ENCODE measurements at places on chromosomes 11 and 22.

DNA sequence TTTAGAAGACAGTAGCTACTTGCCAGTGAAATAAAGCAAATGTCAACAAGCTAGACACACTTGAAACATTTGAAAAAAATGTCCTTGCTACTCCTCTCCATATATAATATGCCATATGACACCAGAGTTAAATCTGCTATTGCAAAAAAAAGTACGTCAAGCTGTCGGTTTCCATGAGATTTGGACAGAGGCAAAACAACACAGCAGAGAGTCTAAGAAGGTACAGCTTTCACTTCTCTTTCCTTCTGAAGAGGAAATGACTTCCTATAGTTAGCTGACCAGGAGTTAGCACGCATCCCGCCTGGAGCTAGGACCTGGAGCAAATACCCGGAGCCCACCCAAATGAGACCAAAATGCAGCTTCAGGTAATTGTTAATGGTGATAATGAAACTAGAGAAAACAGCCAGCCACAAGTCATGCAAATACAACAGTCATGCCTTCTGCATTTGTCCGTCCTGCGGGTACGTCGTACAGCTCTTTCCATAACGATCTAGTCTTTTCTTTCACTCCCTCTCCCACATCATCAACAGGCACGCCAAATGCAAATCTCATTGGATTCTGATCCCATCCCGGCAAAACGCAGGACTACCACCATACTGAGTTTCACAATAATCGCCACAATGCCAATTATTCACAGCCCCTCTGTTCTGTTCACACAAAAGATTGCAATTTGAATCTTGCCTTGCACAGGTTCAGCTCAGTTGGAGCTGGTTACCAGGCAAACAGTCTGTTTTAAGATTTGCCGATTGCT, 395.0 kb upstream of the CCDC90B start:
- DNase-seq = no peak

DNA sequence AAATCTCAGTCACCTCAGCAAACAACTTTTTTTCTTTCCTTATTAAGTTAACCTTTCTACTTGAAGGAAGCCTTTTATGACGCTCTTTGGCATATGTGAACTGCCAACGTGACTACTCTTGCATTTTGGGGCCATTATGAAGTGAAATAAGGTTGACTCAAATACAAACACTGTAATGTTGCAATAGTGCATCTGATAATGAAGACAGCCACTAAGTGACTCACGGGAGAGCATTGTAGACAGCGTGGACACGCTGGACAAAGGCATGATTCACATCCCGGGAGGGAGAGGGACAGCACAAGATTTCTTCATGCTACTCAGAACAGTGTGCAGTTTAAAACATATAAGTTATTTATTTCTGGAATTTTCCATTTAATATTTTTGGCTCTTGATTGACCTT, 560.8 kb downstream of the ETS1 start:
- DNase-seq = no peak

DNA sequence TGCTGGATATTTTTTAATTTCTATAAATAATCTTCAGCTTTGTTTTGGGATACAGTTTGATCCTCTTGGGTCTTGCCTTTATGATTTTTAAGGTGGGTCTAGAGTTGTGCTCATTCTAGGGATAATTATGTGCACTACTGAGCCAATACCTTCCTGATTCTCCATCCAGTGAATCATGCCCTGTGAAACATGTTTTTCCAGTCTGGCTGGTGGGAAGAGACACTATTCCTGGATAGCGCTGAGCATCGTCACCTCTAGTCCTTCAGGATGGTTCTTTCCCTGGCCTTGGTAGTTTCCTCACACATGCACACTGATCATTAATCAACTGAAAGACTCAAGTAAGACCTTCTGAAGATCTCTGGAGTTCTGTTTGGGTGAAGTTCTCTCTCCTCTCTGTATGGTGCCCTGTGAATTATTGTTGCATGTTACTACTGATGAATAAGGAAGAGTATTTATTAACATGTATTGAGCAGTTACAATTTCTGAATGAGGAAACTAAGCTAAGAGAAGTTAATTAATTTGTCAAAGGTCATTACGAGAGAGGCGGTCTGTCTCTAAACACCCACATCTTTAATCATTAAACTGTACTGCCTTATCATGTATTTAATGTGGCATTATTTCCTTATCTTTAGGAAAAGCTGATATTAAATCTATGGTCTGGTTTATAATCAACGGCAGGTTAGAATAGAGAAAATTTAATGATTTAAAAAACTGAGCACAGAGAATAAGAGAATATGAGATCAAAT, 39.1 kb upstream of the LIPT2 start:
- DNase-seq = no peak

DNA sequence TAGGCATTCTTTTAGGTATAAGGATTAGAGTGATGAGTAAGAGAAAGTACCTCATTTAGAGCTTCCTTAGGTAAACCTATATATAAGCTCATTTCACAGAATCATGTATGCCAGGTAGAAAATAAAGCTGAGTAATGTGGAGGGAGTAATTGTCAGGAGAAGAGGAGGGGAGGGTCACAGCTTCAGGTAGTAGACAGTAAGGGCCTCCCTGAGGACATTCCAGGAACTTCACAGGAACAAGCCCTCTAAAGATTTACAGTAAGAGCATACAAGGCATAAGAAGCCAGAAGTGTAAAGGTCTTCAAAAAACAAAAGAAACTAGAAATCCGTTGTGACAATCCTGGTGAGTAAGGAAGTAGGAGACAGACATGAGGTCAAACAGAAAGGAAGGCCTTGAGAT, 57.6 kb downstream of the USP47 start:
- no peak for DNase-seq

GRCh38 chr11:30830681-30831080, 244.5 kb upstream of the MPPED2 start:
- DNase-seq = no peak

- no peak for DNase-seq
Measured at GRCh38 chr22:39309881-39310714, 9.3 kb downstream of the RPL3 start.

DNA sequence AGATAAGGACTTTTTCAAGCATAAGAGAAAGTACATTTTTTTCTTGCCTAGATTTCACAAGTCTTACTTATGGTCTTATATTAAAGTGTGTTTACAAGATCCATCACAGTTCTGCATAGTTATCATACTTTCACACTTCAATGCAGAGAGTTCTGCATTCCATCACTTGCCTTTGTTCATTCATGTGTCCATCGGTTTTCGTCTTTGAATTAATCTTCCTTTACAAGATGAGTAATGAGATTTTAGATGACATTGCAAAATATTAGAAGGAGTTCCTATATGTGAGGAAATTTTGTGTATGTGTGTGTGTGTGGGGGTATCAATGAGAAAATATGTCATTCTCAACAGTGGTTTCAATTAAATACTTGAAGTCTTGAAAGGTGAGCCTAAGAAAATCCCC, 98.1 kb upstream of the GUCY1A2 start:
- no peak for DNase-seq

DNA sequence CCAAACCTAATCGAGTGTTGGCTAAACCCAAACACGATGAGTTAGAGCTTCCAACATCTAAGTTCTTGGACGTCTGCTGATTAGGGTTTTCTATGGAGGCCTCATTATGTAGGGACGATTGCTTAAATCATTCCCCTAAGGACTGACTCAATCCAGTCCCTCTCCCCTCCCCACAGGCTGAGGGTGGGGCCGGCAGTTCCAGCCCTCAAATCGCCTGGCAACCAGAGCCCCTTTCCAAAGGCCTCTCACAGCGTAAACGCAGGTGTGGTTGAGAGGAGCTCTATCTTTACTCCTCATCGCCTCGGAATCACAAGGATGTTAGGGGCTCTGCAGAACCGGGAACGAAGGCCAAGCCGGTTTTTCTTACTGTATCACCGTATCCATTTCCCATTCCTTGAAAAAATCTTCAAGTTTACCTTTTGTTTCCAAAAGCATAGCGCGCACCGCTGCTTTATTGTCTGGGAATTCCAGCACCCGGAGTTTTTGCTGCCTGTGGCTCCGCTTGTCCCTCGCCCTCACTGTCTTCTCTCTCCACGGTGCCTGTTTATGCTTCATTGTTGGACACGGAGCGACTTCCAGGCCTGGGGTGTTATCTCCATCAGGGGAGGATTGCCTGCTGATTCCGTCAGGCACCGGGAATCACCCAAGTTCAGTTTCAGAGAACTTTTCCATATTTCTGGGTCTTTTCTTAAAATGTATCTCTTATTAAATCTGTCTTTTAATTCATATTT, 13.8 kb upstream of the IFITM3 start:
- no peak for DNase-seq

DNA sequence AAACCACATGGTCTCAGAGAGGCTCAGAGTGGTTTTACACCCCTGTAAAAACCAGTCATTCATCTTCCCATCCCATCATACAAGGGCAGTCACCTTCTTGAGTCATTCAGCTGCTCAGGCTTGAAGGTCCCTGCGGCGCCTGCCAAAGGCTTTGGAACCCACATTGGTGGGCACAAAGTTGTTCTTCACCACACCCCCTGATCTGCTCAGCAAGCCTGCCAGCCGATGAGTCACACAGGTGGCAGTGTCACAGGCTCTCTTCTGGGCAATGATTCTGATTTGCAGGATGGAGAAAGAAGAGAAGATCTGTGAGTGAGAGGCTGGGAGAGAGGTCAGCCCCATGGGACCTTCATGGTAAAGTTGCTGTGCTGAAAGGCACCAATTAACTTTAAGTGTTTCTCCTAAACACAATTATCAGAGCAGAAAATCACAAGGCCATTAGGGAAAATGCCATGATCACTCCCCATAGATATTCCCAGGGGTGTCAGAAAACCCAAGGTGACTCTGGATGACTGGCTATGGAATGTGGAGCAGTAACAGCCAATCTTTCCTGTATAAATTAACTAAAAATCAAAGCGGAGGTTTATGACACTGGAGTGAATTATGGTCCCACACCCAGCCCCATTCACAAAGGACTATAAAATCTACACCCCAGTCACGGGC, 4.4 kb downstream of the CALCA start:
- DNase-seq = no peak

GRCh38 chr11:78254268-78254667, 65.5 kb downstream of the USP35 start:
- DNase-seq = no peak

GRCh38 chr11:46121301-46121723, at the start of gene PHF21A:
Gene PHF21A (minus strand): TSS chr11:46121454. CDS start chr11:46084219, 37,235 bp downstream.
- DNase-seq = peak; percentile 82

DNA sequence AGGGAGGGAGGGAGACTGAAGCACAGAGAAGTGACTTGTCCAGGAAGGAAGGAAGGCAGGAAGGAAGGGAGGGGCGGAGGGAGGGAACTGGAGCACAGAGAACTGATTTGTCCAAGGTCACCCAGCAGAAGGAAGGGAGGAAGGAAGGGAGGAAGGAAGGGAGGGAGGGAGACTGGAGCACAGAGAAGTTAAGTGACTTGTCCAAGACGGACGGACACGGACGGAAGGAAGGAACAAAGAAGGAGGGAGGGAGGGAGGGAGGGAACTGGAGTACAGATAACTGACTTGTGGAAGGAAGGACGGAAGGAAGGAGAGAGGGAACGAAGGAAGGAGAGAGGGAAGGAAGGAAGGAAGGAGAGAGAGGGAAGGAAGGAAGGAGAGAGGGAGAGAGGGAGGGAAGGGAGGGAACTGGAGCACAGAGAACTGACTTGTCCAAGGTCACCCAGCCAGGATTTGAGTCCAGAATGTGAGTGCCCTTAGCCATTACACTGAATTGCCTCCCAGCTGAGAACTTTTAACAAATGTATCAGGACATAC, 1.5 kb downstream of the SLC35F2 start:
- no peak for DNase-seq

- DNase-seq = no peak
Measured at GRCh38 chr22:40183029-40183581, 5.4 kb downstream of the TNRC6B start.

DNA sequence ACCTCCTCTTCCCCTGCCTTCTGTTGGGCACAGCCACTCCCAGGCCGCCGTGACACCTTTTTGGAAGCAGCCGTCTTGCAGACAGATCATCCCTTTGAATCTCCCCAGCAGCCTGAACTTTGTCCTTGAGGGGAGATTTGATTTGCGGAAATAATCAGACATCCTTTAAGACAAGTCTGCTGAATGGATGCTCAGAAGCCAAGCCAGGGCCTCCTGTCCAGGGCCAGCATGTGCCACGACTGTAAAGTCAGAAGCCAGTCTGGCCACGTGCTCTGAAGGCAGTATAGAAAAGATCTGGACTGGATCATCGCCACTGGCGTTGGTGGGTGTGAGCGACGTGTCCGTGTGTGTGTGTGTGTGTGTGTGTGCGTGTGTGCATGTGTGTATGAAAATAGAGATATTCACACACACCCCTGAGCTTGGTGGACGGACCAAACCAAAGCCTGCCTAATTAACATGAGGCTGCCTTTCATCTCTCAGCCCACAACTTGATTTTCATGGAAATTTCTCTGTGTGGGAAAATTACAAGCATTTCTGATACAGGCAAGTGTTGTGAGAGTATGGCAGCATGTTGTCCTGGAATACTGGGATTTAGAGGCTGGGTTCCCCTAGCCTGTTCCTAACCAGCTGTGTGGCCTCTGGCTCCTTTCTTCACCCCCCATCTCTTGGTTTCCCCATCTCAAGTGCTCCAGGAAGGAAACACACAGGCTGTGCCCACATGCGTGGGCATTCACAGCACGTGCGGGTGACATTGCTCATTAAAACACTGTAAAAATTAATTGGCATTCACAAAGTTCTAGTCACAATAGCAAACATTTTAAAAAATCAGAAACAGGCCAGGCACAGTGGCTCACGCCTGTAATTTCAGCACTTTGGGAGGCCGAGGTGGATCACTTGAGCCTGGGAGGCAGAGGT, 61.8 kb upstream of the WNT7B start:
- DNase-seq = no peak

DNA sequence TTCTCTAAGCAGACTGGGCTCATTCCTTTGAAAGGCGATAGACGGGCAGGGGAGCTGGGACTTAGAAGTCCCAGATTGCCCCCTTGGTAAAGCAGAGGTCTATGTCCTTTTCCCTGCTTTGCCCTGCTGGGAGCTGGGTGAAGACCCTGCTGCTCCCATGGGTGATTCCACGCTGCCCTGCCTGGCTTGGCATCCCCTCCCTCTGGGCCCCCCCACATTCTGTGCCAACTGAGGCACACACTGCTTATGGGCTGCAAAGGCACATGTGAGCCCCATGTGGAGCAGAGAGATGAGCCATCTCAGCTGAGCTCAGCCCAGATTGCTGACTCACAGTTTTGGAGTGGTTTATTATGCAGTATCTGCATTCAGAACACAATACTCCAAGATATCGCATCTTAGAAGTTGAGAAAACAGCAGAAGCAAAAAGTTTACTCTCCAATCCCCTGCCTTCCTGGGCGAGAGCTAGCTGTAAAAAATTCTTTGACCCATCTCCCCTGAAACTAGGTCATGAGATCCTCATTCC, 127.2 kb downstream of the ST3GAL4 start:
- DNase-seq = no peak

- DNase-seq = no peak
Measured at GRCh38 chr11:112366012-112366411, 105.4 kb upstream of the PLET1 start.
